Thoracic aorta (tissue), 2 donors: ENCODE measurements at places on chromosomes 11 and 22. TPM values are rescaled to one million over a fixed set of nuclear protein-coding genes. Genes with fewer than 3 reads are reported as not detected.

CD248 gene
- 22.9 TPM for total RNA-seq

PLAAT5 gene
- 1.8 TPM for total RNA-seq

LGR4 gene
- 26.4 TPM for total RNA-seq

MPST gene
- 108 TPM for total RNA-seq

FAM83F gene
- total RNA-seq = 0.28 TPM

KRTAP5-1 gene
- total RNA-seq = not detected

SGSM1 gene
- total RNA-seq = 11.1 TPM

RIMBP3B gene
- not detected for total RNA-seq

ZFPL1 gene
- total RNA-seq = 51.2 TPM

PHF21B gene
- total RNA-seq = 2.1 TPM

CRYBA4 gene
- not detected for total RNA-seq

KRTAP5-7 gene
- total RNA-seq = not detected

SIPA1 gene
- total RNA-seq = 47.9 TPM

OR8K1 gene
- not detected for total RNA-seq

CASP4 gene
- total RNA-seq = 199 TPM

IGSF22 gene
- total RNA-seq = 0.21 TPM

CFAP300 gene
- 4.5 TPM for total RNA-seq

CRACR2B gene
- 9.6 TPM for total RNA-seq

P2RX6 gene
- 0.81 TPM for total RNA-seq

IL18 gene
- total RNA-seq = 12.3 TPM

RIBC2 gene
- not detected for total RNA-seq

TMEM151A gene
- 0.27 TPM for total RNA-seq

SPON1 gene
- 48.5 TPM for total RNA-seq

LSP1 gene
- total RNA-seq = 40.5 TPM

CNIH2 gene
- not detected for total RNA-seq

OR51E2 gene
- not detected for total RNA-seq

PVALB gene
- not detected for total RNA-seq

F2 gene
- not detected for total RNA-seq

MISFA gene
- total RNA-seq = not detected

OR4D5 gene
- not detected for total RNA-seq

SLC22A6 gene
- not detected for total RNA-seq

OR5B21 gene
- total RNA-seq = not detected

PRR33 gene
- not detected for total RNA-seq

CDC42BPG gene
- total RNA-seq = 0.68 TPM

PAFAH1B2 gene
- 66.3 TPM for total RNA-seq

IGSF9B gene
- 77.2 TPM for total RNA-seq

SHANK3 gene
- 14.3 TPM for total RNA-seq

UCP3 gene
- total RNA-seq = 0.14 TPM

MYRF gene
- total RNA-seq = 5.1 TPM

MGAT3 gene
- 3.2 TPM for total RNA-seq

TTC17 gene
- 105 TPM for total RNA-seq

TCN2 gene
- 82.0 TPM for total RNA-seq

TEAD1 gene
- total RNA-seq = 164 TPM

PDE2A gene
- 28.1 TPM for total RNA-seq

TRPC6 gene
- total RNA-seq = 2.7 TPM

OR4A15 gene
- not detected for total RNA-seq

STIP1 gene
- 74.7 TPM for total RNA-seq

MS4A3 gene
- total RNA-seq = not detected

CCDC89 gene
- total RNA-seq = 0.81 TPM

PAAF1 gene
- 8.8 TPM for total RNA-seq

ADAMTS15 gene
- total RNA-seq = 10.8 TPM

HBG1 gene
- total RNA-seq = not detected

RFPL3 gene
- not detected for total RNA-seq

MEN1 gene
- total RNA-seq = 16.0 TPM

MYEOV gene
- 1.3 TPM for total RNA-seq

DBX1 gene
- total RNA-seq = not detected
